ENCODE measurements at places on chromosomes 12 and 14. TPM values are rescaled to one million over a fixed set of nuclear protein-coding genes. Genes with fewer than 3 reads are reported as not detected.

DNA sequence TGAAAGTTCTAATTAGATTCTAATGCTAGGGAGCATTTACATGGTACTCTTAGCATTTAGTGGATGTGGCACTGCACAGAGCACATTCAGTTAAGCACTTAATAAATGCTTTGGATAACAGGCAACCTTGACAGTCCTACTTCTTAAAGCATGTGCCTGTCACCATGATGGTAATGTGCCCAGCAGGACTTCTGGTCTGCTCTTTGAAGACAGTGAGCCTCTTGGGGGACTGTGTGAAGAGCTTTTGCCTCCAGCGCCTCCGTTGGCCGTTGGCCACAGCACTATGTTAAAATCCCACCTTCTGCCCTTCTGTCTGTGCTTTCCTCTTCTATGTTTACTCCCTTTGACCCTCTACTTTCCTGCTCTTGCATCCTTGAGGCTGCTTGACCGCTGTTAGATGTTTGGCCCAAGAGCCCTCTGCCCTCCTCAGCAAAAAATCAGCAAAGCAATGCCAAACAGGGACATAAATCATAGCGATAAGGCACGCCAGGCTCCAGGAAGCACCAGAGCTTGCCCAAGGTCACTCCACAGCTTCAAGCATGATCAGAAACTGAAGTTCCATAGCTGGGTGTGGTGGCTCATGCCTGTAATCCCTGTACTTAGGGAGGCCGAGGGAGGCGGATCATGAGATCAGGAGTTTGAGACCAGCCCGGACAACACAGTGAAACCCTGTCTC, 8.3 kb downstream of the CDKL1 start:
- DNase-seq: no peak

EID3 gene
- 7.7 TPM for total RNA-seq

TAS2R10 gene
- total RNA-seq: 7.8 TPM

DNA sequence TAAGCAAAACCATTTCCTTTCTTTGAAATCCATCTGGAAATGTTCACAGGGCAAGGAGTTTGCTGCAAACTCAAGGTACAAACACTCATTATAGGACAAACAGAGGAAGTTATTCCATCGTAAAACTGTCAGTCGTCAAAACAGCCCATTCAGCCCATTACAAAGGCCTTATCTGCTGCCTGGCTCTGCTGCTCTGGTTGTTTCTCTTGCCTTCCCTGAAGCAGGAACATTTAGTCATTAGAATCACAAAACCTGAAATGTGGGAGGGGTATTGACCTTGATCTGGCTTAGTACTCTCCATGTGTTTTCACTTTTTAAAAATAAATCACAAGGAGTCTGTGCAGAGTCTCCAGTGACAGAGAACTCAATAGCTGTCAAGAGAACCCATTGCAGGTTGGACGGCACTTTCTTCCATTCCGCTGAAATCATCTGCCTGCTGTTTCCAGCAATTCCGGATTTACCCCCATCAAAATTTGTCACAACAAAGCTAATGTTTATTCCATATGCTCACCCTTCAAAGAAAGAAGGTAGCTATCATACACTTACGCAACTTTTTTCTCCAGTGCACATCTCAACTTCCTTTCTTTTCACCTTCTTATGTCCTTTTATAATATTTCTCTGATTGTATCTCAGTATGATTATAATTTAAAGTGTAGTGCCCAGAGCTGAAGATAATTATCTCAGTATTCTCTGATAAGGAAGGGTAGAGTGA, 24.6 kb upstream of the ITPR2 start:
- DNase-seq: no peak

DNA sequence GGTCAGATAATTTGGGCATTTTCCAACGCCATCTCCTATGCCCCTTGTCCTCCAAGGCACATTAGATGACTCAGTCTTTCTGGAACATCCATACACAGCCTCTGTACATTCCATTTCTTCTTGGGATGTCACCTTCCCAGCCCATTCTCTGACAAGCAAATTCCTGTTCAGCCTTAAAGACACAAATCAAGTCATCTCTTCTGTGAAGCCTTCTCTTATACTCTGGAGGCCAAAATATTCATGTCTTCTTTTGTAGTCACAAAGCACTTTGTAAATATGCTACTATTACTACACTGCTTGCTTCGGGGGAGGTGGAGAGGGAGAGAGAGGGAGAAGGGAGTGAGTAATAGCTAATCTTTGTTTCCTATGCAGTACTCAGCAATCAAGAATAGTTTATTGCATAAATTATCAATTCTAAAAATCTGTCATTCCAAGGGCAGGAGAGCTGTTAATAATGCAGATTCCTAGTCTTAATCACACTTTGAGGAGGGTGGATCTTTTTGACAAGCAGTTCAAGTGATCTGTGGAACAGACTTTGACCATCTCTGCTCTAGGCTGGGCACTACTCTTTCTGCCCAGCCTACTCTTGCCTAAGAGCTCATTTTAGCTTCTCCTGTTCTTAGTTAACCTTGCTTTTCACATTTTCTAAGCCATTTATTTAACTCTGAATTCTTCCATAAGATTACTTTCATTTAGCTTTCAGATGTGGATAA, 27.9 kb downstream of the KCNMB4 start:
- DNase-seq: no peak

GUCY2C gene
- total RNA-seq: not detected

- no peak for DNase-seq
These were observed 20.4 kb downstream of the TTC9 start for GRCh38 chr14:70662080-70662479.

DNA sequence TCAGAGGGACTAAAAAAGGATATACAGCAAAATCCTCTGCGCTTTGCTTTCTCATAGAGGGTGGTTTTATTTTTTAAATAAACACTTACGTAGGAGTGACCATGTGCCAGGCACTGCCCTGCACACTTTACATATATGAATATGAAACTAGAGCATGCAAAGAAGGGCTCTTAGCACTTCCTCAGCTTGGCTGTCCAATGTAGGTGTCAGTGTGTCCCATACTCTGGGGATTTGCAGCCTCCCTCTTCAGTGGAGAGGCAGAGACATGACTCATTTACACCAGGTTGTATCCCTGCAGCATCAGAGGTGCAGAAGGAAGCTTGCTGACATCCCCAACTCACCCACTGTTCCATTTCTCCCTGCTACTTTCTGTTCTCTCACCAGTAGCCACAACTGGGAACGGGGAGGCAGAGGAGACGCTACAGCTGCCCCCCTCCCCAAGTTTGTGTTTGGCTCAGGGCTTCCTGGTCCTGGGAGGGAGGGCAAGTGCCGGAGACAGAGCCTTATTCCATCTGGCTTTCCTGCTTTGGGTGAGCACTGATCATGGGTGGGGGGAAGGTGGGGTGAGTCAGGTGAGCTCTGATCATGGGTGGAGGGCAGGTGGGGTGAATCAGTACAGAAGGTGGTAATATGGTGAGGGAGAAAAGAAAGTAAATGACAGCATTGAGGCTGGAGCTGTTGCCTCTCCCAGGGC, 4.9 kb upstream of the KRT5 start:
- no peak for DNase-seq

DNA sequence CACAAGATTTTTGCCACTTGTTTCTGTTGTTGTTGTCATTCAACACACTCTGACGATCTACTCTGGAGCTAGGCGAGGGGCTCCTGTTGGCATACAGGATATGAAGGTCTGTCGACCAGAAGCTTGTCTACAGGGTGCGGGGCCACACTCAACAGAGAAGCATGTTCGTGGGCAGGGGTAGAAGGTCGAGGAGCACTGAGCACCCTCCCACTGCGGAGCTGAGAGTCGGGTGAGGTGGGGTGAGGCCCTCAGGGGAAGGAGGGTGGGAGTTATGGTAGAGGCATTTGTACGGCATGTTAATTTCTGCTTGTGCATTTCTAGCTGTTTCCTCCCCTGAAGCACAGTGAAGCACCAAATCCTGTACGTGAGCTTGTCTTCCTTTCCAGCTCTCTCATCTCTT, 115.1 kb downstream of the PRMT8 start:
- DNase-seq: no peak
